Stimulated activated CD8-positive, alpha-beta memory T cell treated with anti-CD3 and anti-CD28 coated beads, Interleukin-4, amount 100 ng/mL, for 4 hours (primary cell): ENCODE measurements at places on chromosomes 6 and 20.

DNA sequence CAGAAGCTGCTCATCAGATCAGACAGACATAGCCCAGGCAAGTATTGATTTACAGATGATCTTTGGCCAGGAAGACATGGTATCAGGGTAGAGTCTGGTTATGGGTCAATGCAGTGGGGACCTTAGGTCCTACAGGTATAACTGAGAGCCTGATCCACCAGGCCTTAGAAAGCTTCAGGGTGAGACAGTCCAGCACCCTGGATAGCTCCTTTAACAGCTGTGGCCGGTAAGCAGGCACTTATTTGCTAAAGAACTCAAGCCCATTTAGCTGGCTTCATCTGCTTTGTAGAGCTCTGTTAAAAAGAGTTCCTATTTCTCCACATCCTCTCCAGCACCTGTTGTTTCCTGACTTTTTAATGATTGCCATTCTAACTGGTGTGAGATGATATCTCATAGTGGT, 39.6 kb downstream of the ESR1 start:
- DNase-seq, result no peak

DNA sequence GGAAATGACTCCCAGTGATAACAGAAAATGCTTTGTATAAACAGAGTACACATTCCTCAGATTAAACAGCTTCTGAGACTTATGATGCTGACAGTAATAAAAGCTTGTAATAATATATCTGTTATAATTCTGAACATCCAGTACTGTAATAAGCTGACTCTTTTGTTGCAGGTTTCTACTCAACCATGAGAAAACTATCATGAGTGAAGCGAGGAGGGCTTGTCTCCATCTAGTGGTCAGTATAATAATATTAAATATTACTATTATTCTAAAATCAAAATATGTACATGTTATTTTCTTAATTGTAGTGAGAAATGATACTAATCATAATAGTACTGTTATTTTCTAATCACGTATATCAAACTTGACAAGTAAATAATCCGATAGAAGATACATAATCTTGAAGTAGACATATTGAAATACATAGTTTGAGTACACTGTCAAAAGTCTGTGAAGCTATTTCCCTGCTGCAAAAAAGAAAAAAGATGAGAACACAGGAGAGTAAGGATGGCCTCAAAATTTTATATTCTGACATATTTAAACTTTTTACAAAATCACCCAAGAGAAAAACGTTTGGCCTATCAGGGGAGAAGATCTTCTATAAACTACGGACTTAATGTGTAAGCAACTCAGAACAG, 183.1 kb downstream of the MOXD1 start:
- DNase-seq, result no peak

DNA sequence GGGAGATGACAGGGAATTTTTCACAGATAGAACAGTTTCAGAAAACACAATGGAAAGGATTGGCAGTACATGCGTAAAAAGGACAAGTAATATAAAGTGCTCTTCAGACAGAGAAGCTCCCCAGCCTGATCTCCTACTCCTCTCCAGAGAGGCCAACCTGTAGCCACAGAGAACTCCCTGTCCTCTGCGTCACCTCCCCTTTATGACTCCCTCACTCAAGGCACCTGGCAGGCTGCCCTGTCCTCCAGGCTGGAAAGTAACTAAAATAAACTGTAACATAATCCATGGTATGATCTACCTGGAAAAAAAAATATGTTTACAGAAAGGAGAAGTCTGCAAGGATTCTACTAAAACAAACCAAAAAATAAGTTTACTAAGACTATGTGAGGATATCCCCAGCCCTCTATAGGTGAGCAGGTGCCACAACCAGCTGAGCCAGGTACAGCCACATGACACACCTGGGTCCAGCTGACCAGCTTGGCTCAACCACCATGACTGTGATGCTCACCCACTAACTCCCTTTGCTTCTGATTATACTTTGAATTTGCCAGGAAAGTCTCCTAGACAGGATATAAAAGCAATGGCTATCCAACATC, 29.2 kb downstream of the MBOAT1 start:
- no peak for DNase-seq

DNA sequence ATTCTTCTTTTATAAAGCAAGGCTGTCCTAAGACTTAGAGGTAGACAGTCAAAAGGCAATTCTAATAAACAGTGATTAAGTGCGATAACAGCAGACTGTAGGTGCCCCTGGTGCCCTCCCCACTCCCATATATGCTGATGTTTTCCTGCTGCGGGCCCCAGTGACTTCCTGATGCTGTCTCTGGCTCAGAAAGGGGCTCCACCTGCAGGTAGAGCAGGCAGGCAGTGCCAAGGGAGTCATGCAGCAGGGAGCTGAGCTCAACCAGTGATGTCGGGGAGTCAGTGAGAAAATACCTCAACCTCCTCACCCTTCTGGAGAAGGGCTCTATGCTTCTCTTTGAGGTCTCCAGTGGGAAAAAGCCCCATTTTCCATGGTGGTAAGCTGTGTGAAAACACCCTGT, 126.7 kb upstream of the SSTR4 start:
- no peak for DNase-seq

DNA sequence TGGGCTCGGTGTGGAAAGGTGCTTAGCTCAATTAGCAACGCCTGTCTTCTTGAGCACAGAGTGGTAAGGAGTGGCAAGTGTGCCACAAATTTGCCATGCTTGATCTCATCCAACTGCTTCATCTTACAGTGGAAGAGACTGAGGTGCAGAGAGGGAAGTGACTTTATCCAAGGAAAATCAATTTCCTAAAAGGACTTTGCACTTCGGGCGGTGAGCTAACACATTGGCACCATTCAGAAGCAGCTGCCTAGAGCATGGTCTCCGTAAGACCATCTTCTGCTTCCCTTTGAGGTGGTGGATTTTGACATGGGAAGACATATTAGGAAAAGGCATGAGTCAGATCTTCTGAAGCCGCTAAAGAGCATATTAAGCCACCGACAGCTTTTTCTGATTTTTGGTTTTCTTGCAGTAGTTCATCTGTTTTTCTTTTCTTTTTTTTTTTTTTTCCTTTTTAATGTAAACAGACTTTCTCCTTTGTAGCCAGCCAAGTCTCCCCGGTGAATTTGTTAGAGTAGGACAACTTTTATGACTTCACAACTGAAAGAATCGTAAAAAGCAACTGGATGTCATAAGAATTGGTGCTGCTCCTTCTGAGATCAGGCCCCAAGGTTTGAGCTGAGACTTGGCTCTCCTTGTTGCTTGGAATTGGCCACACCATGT, 273.2 kb downstream of the CDC5L start:
- no peak for DNase-seq

- DNase-seq, result no peak
These were observed 26.4 kb downstream of the ARMC2 start for GRCh38 chr6:108874470-108875160.

- no peak for DNase-seq
These were observed 58.1 kb downstream of the EPB41L2 start for GRCh38 chr6:131004936-131005335.

GRCh38 chr6:44172731-44173500, 14.3 kb downstream of the CAPN11 start:
- peak; percentile 67 for DNase-seq

- no peak for DNase-seq
These were observed 36.7 kb downstream of the PIM1 start for GRCh38 chr6:37206622-37207021.

DNA sequence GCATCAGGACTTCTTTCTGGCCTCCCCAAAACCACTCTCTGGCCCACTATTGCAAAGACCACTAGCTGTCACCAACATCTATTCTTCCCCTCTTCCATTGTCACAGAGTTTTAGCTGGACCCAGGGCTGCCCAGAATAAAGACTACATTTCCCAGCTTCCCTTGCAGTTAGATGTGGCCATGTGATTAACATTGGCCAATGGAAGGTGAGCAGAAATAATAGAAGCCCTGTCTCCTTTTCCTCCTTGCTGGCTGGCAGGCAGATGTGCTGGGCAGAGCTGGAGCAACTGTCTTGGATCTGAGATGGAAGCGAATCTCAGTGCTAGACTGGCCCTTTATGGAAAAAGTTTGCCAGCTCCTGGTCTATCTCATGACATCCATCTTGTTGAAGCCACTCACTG, 97.0 kb downstream of the KCNB1 start:
- DNase-seq, result no peak

DNA sequence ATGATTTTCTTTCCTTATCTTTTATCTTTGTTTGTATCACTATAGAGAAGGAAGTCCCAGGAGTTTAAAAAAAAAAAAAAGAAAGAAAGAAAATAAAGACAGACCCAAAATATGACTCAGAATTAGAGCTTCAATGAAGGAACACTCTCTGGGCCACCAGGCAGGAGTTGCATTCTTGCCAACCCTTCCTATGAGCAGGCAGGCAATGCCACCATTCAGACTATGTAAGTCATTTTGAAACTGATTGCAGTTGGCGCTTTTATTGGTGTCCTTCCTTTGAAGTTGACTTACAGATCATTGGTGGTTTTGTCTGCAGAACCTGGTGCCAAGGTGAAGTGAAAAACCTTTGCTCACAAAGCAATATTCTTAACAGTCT, 50.3 kb downstream of the MYB start:
- no peak for DNase-seq

DNA sequence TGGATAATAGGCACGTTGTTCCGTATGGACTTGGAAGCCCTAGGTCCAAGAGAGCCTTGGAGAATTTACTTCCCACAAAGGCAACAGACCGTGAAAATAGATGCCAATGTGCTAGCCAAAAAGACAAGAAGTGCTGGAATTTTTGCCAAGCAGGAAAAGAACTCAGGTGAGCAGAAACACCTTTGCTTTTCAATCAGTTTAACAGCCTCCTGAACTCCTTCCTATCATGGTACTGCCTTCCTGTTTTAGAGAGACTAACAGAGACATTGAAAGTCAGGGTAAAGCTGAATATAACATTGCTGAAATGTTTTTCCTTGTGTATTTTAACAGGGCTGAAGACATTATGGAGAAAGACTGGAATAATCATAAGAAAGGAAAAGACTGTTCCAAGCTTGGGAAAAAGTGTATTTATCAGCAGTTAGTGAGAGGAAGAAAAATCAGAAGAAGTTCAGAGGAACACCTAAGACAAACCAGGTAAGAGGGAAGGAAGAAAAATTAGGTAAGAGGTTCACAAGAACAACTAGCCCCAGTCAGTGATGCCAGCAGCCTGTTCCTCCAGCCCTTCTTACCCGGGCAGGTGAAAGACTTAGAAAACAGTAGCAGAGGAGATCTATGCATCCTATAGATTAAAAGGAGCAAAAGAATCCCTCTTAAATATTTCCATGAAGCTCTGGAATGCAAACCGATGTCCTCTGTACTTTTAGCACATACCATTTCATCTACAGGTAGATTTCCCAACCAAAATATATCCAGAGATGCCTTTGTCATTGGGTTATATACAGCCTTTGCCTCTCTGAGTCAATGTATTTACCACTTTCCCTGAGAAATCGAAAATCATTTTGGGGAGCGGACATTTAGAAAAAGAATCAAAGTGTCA, 4.0 kb downstream of the EDN1 start:
- no peak for DNase-seq

DNA sequence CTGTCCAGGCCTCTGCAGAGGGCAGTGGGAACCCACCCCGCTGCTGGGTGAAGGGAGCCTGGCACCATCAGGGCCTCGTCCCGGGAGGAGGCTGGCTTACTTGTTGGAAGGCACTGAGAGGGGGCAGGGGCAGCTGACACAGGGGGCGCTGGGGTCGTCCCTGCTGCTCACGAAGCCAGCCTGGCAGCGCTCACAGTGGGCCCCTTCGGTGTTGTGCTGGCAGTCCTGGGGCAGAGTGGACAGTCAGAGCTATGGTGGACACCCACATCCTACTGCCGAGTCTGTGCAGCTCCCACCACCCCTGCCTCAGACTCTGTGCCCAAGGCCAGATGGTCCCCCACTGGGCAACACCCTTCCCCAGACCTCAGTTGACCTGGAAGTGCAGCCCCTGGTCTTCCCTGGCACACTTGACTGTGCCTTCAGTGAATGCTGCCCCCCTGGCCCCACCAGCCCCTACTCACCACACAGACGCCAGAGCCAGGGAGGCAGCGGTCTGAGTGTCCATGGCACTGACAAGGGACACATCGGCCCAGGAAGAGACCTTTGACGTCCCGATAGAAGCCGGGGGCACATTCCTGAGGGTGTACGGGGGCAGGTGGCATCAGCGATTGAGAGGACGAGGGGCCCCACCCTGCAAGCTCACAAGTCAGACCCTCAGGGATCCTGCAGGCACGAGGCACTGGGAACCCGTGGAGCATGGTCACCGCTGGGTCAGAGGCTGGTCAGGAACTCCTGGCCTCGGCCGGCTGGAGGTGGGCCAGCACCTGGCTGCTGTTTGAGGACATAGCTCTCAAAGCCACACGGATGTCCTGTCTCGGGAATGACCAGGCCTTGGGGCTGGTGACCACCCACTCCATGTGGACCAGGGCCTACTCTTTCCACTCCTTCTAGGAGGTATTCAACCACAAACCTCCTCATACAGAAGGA, 21.4 kb downstream of the ADRM1 start:
- DNase-seq, result no peak

GRCh38 chr20:7459083-7459482, 481.2 kb downstream of the HAO1 start:
- DNase-seq, result no peak

- DNase-seq, result no peak
These were observed 23.6 kb upstream of the SCAF8 start for GRCh38 chr6:154709621-154710020.

GRCh38 chr6:112842330-112842685, 495.2 kb downstream of the RFPL4B start:
- no peak for DNase-seq

DNA sequence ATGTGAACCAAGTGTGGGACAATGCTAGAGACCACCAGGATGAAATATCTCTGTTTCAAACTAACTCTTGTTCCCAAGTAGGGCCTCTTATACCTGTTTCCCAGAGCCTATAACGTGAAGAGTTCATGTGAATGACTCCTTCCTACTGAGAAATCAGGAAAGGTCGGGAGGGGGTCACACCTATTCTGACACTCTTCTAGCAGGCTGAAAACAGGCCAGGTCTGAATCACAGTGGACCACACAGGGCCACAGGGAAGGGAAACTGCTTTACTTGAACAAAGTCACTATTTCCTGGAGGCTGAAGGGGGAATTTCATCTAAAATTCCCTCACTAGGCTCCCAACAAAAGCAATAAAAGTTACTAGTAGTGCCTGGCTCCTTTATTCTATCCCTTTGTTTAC, 88.4 kb upstream of the BMP2 start:
- no peak for DNase-seq

DNA sequence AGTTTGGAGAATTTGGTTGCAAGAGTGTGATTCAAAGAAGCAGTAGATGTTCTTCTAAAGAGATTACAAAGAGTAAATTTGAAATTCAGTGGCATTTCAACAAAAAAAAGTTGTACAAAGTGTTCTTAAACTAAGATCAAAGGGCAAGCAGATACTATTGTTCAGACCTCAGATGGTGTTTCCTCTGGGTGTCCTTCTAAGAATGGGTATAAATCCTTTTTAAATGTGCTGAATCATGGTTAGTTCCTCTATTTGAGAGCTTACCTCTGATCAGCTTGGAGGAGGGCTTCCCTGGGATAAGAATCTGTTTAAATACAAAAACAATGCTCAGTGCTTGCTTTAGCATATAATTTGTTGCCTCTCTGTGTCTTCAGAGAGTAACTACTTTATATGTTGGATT, 6.3 kb downstream of the BMP6 start:
- DNase-seq, result no peak

GRCh38 chr6:166620478-166621113, 6.5 kb downstream of the RPS6KA2 start:
- no peak for DNase-seq
